Activated CD8-positive, alpha-beta memory T cell treated with anti-CD3 and anti-CD28 coated beads for 48 hours (primary cell): ENCODE measurements at places on chromosomes 16 and 17.

DNA sequence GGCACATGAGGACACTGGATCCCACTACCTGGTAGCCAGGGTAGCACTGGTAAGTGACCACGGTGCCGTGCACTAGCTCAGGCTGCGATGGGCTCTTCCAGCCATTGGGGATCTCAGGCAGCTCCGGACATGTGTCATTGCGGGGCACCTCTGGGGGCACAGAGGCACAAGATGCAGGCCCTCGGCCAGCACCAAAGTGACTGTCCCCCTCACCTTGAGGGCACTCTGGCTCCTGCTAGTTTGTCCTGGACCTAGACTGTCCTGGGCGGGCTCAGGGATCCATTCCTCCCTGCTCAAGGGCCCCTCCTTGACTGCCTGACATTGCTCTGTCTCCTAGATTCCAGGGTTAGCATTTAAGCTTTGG is 6.7 kb upstream of the PHF12 start:
- no peak for DNase-seq

DNA sequence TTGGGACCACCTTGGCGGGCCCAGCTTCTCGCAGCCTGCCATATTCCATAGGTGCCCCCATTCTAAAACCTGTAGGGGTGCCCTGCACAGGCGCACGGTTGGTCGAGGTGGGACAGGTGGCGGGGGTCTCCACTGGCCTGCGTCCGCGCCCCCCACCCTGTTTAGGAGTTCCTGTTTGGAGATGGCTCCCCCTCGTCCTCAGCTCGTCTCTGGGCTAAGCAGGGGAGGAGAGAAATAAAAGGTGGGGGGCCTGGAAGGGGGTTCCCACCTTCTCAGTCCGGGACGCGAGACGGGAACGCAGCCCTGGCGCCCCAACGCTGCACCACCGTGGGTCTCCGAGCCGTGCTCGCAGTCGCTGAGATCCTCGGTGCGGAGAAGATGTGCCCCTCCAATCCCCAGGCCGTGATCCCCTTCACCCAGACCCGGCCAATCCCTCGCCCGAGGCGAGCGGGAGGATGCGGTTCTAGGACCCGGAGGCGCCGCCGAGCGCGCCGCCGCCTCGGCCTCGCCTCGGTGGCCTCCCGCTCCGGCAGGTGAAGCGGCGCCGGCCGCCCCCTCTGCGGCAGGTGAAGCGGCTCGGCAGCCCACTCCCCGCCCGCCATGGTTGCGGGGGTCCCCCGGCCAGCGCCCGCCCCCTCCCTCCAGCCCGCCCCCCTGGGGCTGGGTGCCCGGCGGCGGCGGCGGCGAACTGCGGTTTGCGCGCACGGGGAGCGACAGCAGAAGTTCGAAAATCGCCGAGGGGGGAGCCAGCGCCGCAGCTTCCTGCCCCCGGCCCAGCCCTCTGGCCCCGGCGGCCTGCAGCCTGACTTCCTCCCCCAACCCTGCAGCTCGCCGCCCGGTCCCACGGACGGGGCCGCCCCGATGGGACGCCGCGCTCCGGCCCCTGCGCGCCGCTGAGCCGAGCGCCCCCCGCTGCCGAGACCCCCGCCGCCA is at the start of gene FMNL1:
Gene FMNL1, plus strand, starts transcription at position 805 of the 933 bp plus-strand sequence. CDS start 240 bp downstream, outside the sequence.
- DNase-seq: no peak

DNA sequence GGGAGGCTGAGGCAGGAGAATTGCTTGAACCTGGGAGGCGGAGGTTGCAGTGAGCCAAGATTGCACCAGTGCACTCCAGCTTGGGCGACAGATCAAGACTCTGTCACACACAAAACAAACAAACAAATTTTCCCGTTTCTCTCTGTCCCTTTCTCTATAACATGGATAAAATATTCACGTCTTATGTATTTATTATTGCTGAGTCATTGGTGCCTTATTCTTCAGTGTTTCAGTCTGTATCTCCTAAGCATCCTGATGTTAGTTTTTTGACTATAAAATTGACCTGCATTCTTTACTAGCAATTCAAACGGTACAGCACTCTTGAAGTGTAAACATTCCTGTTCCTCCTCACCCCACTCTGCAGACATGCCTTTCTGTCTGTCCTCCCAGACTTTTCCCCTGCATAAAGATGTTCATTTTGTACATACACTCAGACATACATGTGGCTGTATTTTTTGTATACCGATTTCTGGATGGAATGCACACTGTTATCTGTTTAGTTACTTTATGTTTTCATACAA is 16.4 kb downstream of the DHODH start:
- no peak for DNase-seq

DNA sequence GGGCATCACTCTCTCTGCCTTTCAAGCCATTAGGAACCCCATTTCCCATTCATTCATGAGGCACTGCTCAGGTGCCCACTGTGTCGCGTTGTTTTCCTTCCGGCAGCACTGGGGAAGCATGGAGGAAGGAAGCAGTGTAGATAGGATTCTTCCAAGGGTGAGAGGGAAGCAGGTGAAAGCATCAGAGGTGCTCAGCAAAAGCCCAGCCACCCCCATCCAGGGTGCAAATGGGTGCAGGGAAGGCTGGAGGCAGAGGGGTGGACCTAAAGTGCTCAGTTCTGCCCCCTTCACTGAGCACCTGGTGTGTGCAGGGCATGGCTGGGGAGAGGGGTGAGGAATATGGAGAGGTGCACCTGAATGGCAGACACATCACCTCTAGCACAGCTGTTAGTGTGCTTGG is 3.4 kb upstream of the NXPH3 start:
- DNase-seq: no peak

- no peak for DNase-seq
These were observed 147.9 kb downstream of the MAF start for GRCh38 chr16:79452671-79453070.
